ENCODE measurements at places on chromosomes 3 and 15.

DNA sequence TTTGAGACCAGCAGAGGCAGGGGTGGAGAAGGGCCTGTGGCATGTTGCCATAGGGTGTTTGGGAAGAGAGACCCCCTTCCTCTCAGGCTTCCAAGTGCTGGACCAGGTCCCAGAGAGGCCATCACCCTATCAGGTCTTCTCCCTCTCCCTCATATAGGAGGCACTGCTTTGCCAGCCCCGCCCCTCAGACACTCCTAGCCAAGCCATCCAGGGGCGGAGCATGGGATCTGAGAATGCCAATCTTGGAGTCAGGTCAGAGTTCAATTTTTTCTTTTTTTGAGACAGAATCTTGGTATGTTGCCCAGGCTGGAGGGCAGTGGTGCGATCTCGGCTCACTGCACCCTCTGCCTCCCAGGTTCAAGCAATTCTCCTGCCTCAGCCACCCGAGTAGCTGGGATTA is 32.7 kb downstream of the CRABP1 start:
- DNase-seq, result no peak

DNA sequence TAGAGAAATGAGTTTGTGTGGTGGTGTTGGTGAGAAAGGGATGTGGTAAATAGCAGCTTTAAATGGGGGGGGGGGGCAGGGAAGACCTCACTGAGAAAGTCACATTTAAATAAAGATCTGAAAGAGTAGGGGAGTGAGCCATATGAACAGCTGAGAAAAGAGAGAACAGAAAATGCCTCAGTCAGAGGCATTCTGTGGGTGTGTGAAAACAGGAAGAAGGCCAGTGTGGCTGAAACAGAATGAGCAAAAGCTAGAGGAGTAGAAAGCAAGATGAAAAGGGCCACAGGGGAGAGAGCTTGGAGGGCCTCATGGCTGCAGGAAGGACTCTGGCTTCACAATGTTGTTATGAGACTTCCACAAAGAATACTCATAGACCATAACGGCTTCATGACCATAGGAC is 783.3 kb downstream of the ZPLD1 start:
- DNase-seq, result no peak

DNA sequence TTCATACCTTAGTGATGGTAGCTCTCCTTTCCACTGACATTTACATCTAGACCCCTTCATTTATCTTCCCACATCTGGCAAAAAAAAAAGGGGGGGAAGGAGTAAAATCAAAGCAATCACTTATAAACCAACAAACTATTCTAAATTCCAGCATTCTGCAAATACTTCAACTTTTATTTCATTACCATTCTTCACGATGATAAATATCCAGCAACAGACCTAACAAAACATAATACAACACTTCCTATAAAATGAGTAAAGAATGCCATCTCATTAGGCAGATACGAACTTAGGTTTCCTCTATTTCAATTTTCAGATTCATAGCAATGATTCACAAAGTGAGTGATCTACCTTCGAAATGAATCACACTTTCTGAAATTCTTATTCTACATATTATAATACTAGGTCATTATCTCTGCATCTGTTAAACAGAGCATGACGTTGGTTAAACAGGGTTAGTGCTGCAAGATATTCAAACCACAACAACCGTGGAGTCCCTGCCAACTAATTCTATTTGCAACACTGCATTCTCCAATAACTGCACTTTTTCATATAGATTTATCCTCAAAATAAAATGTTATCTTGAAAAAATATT is at the start of gene LRRFIP2:
Gene LRRFIP2 (minus strand): TSS at position 51 of the 595 bp plus-strand sequence. CDS start 25,599 bp downstream, outside the sequence.
- no peak for DNase-seq

GRCh38 chr15:58154769-58155168 is 16.6 kb downstream of the AQP9 start:
- no peak for DNase-seq

DNA sequence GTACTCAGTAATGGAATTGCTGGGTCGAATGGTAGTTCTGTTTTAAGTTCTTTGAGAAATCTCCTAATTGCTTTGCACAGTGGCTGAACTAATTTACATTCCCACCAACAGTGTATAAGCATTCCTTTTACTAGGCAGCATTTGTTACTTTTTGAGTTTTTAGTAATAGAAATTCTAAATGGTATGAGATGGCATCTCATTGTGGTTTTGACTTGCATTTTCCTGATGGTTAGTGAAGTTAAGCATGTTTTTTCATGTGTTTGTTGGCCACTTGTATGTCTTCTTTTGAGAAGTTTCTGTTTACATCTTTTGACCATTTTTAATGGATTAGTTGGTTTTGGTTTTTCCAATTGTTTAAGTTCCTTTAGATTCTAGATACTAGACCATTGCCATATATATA is 28.4 kb downstream of the TP63 start:
- DNase-seq, result no peak

GRCh38 chr3:48285132-48285531 is 44.2 kb downstream of the ZNF589 start:
- no peak for DNase-seq

GRCh38 chr3:71102111-71102983 is 481.2 kb downstream of the FOXP1 start:
- DNase-seq, result no peak

GRCh38 chr3:60728006-60728405 is 523.2 kb downstream of the FHIT start:
- no peak for DNase-seq

DNA sequence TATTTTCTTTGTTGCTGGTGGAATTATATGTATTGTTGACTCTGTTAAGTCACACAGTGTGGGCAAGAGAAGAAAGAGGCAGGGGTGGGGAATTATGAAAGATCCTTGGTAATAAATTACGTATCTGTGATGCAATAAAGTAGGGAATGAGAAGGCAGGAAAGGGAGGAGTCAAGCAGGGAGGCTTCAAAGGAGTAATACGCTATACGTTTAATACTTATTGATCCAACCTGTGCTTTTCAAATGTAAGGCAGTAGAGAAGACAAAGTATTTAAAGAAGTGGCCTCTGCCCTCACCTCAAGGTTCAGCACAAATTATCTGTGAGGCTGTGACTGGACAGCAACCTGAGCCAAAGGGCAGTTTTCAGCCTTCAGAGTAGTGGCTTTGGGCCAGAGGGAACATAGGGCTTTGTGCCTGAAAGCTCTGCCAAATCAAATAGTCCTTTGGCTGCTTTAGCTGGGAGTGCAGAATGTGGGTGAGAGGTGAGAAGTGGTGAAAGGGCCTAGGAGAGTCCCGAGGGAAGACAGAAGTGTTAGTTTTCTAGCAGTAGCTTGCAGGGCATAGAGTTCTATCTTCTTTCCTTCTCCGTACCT is 1.2 kb upstream of the PLIN1 start:
- no peak for DNase-seq

- DNase-seq, result no peak
Observed at GRCh38 chr3:12316253-12316652, 27.4 kb downstream of the PPARG start.

- no peak for DNase-seq
Observed at GRCh38 chr15:26943866-26944265, 27.1 kb upstream of the GABRG3 start.

DNA sequence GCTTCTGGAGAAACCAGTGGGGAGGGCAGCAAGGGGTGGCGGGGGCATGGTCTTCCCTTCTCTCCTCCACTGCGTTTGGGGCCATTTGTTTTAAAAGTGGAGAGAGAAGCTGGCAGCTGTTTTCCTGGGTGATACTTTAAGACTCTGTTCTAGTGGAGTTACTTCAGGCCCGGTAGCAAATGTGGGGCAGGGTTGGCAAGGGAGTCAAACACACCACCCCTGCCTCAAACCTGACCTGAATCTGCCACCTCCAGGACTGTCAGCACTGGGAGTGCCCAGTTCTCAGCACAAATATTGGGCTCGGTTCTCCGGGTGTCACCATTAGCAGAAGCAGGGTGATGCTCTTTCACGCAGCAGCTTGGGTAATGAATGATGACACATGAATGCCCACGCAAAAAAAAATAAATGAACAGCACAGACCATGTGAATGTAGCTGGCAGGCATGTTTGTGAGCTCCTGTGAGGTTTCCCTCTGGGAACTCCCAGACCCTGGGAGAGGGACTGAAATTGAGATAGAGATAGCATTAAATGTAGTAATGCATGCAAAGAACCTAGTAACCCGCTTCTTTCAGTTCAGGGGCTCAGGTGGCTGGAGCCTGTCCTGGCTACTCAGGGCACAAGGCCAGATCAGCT is 424.0 kb downstream of the MCTP2 start:
- DNase-seq, result no peak

DNA sequence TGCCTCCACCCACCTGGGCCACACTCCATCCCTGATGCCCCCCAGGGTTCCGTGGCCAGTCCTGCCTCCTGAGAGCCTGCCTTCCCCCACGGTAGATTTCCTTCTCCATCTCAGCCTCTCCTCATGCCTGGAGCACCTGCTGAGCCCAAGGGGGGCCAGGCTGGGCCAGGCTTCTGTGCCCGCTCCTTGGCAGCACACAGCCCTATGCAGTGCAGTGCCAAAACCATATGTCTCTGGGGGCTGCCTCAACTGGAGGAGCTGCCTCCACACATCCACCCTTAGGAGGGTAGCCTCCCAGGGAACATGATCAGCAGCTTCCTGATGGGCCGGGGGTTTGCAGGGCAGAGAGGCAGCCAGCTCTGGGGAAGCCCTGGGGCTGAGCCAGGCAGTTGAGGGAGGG is 24.6 kb upstream of the GATA2 start:
- no peak for DNase-seq

DNA sequence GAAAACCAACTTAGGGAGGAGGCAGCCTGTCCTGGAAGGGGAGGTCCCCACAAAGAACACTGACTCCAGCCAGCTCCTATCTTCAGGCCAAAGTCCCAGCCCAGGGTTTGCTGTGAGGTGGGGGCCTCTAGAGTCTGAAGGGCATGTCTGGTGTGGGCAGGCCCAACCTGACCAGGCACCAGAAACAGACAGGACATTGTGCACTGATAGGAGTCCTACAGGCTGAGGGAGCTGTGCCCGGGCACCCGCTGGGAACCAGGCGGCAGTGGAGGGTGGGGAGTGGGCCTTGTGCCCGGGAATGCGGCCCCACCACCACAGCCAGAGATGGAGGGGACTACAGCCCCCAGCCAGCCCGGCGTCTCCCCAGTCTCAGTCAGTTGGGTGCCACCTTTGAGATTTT is 161.4 kb downstream of the WNT7A start:
- DNase-seq, result no peak

DNA sequence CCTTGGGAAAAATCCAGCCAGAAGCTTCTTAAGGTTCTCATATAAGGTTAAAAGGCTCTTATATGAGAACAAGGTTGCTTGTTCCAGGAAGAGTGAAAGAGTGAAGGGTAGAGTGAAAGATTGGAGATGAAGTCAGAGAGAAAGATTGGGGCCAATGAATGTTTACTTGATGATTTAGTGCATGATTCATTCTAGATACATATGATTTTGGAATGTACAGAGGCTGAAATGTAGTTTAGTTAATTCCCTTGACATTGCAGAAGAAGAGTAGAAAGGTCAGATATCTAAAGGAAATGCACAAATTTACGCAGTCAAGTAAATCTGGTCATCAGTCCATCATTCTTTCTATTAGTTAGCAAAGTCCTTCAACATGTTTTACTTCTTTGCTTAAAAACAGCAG is 619.8 kb upstream of the ZNF717 start:
- no peak for DNase-seq

DNA sequence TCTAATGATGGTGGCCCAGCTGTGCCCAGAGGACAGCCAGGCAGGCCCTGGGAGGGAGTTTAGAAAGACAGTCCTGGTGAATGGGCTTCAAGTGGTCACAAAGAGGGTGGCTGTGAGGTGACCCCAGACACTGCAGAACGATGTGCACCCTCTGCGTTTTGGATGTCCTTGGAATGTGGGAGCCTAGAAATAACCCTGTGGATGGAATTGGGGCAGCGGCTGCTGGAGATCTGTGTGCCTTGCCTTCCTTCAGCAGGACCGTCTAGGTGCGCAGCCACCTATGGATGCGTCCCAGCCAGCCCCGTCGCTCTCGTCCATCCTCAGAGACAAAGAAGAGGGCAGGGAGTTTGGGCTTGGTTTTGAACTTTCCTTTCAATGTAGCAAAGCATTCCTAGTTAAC is 46.5 kb downstream of the KLHL25 start:
- DNase-seq, result no peak

- DNase-seq, result no peak
Observed at GRCh38 chr15:45180648-45181436, 6.9 kb downstream of the SHF start.

DNA sequence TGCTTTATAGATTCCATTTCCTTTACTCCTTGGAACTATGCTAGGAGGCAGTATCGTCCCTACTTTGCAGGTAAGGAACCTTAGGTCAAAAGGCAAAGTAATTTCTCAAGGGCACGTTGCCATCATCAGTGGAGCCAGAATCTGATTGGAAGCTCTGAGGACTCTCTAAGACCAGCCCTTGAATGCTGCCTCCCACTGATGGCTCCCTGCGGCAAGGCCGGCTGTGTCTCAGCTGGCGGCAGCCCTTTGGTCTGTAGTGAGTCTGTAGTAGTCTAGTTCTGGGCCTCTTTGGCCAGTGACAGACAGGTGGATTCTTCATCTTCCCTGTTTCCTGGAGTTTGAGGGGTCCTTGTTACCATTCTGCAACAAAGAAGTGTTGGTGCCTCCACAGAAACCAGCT is 76.2 kb downstream of the PCCB start:
- no peak for DNase-seq

- DNase-seq, result no peak
Observed at GRCh38 chr3:115676336-115676735, 53.0 kb downstream of the GAP43 start.

DNA sequence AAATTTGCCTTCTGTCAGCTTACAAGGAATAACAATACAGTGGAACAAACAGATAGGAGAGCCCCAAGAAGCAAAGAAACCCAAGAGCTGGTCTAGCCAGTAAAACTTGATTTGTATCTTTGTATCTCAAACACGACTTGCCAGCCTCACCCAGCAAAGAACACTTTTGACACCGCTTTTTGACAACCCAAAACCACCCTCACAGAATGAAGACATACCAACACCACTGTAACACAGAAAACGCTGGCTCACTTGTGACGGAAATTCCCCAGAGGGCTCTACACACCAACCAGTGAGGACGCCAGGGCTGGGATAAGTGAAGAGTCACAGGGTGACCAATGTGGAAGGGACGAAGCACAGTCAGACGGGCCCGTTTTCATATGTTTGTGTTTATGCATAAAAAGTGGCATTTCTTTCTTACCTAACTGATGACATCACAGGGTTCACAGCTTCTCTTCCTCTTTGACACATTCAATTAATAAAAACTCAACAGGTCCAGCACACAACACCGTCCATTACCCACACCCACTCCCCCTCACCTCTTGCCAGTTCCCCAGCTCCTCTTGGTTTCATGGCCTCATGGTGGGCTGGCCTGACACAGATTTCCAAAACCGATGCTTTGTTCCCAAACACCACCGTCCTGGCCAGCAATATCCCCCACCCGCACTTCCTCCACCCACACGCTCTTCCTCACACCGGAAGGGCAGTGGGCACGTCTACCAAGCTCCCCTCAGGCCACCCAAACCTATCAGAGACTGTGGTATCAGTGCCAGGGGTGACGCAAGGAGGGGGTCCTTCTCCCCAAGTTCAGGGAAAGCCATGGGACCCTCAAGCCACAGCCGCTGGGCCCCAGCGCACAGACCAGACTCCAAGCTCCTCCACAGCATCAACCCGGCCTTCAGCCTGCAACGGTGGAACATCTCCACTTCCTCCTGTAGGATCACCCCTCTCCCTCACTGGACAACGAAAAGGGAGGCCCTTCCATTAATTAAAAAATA is 94.2 kb downstream of the ADAMTS17 start:
- DNase-seq, result no peak
